ENCODE measurements at places on chromosomes 11 and 22.

DNA sequence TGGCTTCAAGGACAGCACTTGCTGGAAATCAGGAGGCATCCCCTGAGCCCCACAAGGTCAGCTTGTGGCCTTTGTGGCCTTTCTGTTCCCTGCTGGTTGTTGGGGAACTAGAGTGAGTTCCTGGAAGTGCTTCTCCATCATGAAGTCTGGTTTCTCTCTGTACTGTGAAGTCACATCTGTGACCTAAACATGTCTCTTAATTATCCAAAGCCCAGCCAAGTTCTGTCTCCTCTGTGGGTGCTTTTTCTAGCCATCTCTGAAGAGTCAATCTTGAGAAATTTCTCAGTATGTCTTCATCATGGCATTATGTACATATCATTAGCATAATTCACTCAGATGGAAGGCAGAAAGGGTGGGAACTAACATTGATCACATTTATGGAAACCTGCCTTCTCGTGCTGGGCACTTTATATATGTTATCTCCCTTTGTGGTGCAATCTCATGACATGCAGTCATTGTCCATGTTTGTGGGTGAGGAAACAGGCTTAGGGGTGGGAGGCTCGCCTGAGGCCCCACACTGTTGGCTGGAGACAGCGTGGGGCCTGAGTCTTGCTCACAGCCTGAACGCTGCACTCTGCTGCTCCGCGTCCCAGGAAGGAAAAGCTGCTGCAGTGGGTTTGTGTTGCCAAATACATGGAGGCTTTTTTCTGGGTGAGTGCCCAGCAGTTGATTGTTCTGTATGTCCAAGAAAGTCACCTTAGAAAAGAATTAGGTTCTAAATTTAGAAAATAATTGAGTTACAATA, 24.6 kb downstream of the IGHMBP2 start:
- DNase-seq: no peak

DNA sequence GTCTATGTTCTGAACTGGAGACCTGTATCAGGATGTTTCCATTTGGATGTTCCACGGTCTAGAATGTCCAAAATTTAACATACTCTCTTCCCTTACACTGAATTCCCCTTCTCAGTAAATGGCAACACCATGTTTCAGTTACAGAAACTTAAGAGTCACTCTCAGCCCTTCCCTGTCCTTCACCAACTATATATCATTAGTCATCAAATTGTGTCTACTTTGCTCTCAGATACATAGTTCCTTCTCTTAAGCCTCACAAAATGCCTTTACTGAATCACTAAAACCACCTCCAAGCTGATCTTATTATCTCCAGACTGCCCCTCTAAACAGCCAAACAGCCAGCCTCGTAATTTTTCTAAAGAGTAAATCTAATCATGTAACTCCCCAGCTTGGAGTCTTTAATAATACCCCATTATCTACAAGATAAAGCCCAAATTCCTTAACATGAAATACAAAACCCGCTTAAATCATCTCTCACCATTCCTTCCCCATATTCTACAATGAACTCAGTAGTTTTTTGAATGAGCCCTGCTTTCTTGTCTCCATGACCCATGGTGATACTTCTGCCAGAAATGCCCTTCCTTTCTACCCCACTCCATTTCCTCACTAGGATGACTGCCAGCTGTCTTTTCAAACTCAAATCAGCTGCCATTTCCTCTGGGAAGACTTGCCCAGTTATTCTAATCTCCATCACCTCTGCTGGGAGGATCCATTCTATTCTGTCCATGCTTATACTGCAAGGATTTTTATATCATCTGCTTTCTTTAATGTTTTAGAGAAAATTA, 102.7 kb upstream of the ARHGAP42 start:
- DNase-seq: no peak

GRCh38 chr22:49701380-49702067, 126.1 kb downstream of the BRD1 start:
- DNase-seq: no peak

DNA sequence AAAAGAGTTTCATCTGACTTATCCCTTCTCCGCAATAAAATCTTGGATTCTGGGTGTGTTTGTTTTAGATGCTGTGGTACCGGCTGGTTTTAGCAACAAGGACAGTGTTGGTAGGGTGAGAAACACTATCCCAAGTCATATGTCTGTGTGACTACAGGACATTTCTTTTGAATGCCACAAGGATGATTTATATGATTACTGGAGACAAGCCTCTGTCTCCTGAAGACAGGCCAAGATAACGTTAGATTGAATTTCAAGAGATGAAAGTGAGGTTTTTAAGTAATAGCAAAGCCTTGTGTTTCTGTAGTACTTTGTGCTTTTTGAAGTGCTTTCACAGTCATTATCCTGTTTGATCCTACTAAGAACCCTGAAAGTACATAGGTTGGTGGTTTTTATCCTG, 101.6 kb downstream of the COMMD9 start:
- DNase-seq: no peak

DNA sequence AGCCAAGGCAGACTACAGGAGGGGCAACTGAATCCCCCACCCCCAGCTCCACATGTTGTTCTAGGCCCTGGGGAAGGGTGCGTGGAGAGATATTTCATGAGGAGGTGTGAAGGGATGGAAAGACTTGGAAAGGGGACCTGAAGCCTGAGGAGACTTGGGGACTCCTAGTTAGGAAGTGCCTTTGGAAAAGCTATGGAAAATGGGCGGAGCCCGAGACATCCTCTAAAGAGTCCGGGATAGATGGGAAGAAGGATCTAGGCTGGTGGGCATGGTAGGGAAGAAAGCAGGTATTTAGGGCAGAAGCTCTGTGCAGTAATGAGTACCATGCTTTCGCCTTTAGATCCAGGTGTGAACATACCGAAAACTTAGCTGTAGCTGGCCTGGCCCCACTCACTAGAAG, 15.0 kb upstream of the CYP2R1 start:
- DNase-seq: no peak

DNA sequence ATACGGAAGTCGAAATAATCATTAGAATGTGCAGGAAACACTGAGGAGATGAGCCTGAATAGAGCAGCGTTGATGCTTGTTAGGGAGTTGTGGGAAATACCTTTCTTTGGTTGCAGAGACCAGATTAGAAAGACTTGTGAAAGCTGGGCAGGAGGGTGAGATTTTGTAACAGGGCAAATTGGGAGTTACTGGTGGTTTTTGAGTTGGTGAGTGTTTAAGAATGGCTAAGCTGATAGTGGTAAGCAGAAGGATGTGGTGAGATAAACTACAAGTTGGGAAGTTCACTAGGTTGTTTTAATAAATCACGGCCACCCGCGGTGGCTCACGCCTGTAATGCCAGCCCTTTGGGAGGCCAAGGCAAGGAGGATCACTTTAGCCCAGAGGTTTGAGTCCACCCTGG, 34.4 kb downstream of the MCAM start:
- no peak for DNase-seq
